ENCODE measurements at places on chromosomes 1 and 21.

DNA sequence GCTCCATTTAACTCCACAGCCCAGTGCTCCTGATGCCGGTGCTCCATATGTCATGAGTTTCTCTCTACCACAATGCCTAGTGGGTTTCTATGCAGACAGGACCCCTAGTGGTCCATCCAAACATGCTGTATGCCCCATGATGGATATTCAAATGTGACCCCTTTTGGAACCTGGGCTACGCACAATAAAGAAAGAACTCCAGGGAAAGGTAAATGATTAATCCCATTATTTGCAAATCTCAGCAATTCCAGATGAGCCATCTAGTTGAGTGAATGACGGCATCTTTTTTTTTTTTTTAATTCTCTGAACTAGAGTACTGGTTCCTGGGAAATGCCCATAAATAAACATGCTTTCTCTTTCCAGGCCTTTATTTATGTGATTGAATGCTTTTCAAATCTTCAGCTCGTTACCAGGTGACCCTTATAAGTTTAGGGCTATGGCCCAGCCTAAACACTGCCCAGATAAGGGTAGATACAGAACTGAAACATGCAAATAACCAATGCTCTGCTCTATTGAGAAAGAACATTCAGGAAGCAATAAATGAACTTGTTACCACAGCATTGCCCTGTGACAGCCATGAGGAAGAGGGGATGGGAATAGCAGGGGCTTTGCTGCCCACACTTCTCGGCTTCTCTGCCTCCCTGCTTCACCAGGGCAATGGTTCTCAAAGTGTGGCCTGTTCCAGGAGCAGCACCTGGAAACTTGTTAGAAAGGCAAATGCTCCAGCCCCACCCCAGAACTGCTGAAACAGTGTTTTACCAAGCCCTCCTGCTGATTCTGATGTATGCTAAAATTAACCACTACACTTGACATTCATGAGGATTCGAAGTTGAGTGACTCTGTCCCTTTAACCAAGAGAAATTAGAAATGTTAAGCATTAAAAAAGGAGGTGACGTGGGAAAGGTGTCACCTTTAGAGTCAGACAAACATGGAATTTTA lies 151.7 kb downstream of the SEC16B start:
- DNase-seq = peak; percentile 21

DNA sequence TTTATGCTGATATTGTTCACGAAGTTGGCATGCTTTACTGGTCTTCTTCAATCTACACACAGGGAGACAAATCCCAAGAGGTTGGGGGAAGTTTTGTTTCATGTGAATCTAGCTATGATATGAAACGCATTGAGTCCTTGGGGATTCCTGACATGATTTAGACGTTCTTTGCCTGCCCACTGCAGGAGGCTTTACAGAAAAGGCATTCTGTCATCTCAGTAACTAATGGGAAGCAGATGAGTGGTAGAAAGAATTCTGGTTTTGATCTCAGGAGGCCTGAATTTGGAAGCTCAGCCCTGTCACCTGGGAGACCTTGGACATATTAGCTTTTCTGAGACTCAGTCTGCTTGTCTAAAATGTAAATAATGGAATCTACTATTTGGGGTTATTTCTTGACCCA lies 383.0 kb upstream of the NFIA start:
- no peak for DNase-seq

DNA sequence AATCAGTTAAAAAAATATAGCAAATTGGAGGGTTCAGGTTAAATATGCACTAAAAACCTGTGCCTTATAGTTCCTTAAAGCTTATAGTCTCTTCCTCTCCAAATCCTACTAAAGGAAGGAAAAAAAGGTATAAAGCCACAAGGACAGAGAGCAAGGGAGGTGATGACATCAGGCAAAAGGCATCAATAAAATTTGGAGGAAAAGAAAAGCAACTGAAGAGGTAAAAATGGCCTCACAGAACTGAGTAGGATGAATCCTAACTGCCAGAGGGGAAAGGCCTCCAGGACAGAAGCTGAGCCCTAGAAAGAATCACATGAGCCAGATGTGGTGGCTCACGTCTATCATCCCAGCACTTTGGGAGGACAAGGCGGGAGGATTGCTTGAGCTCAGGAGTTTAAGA lies 8.1 kb downstream of the CCSAP start:
- no peak for DNase-seq

DNA sequence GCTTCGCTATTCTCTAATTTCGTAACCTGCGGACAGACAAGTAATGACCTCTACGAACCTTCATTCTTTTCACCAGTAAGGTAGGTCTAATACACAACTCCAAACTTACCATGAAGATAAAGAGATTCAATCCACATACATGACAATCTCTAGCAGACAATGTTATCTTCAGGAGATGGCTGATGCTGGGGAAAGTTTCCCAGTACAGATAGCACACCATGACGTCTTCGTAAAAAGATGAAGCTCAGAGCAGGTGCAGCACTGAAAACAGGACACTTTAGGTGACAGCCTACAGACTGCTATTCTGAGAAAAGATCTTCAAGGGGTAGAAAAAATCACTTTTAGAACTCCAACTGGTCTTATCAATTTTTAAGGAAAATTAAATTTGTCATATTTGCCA lies 41.3 kb downstream of the ZNF281 start:
- no peak for DNase-seq

- DNase-seq = no peak
Measured at GRCh38 chr1:71269818-71270217, 189.0 kb upstream of the ZRANB2 start.

DNA sequence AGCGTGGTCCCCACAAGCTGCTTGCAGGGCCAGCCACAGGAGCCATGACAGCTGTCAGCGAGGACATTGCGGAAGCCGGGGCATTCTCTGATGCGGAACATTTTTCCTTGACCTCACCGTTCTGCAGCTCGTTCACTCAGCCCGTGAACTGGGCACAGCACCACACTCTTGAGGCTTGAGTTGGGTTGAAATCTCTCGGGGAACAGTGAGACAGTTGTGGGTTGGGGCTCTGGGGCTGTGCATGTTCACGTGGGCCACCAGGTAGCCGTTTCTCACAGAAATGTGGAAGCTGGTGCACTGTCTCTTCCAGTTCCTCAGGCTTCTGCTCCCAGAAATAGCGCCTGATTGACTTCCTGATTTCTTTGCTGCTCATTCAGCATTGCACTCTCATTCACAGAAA lies 69.8 kb downstream of the SPSB1 start:
- DNase-seq = peak; percentile 53

GRCh38 chr1:81670286-81670685 lies 130.4 kb upstream of the ADGRL2 start:
- DNase-seq = no peak

DNA sequence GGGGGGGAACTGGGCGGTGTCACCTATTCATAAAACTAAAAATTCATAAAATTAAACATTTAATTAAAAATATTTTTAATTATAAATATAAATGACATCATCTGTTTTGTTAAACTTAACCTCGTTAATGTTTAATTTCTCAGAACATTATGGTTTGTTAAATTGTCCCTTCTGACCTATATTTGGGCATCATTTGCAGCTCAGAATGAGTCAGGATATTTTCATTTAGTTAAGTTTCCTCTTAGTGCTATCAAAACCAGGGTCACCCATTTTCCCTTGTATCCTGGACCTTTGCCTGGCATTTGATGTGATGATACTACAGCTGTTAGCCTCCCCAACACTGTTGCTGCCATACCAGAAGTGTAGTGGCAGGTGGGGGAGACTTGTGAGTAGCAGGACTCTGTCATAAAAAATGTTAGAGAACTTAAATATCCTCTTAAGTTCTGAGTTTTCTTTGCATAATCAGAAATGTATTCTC lies 30.3 kb downstream of the TSNAX start:
- no peak for DNase-seq

DNA sequence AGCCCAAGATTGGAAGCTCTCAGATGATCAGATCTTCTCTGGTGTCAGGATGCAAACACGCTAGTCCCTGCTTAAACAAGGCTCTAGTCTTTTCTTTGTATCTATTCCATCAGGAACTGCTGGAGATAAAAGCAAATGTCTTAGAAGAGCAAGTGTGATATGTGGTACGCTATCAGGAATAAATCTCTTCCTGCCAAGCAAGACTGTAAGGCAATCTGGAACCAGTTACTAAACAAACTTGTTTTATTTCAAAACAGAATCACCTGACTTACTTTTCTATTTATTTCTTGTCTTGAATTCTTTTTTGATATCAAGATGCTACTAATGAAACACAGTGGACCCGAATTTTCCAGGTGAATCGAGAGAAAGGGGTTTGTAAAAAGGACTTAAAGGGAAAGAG lies 139.9 kb upstream of the ZNF644 start:
- no peak for DNase-seq

GRCh38 chr1:192575499-192576189 lies at the start of gene RGS1:
Gene RGS1, plus strand, starts transcription at chr1:192575773. Its CDS starts 20 bp downstream, at chr1:192575793.
- DNase-seq = peak; percentile 40

Measured in GM10248 (cell line).